HCT116 (cell line): ENCODE measurements at places on chromosomes 2 and 18.

GRCh38 chr2:201656740-201657139 lies 13.4 kb upstream of the TMEM237 start:
- no peak for DNase-seq

DNA sequence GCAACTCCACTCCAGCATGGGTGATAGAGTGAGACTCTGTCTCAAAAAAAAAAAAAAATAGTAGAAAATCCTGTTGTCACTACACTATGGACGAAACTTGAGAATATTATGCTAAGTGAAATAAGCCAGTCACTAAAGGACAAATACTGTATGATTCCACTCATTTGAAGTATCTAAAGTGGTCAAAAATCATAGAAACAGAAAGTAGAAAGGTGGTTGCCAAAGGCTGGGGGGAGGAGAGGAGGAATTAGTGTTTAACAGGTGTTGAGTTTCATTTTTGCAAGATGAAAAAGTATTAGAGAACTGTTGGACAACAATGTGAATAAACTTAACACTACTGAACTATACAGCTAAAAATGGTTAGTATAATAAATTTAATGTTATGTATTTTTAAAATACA lies 18.8 kb upstream of the RMP24 start:
- DNase-seq: no peak

- DNase-seq: no peak
Measured at GRCh38 chr2:198788676-198789075, 669.1 kb downstream of the SATB2 start.

DNA sequence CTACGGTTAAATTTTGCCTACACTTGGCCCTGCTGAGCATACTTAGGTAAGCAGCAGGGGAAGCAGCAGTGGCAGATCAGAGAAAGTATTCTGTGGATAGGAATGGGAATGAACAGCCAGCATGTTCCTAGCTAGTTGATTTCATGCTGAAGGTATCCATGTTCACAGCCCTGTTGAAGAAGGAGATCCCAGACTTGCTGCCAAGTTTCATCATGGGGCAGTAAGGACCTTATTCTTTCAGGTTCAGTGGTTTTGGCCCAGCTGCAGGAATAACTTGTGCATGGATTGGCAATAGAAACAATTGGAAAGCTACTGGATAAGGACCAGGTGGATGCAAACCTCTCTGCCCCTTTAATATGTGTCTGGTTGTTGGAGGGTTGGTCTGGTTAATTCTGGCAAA lies 98.2 kb upstream of the TMEM178A start:
- no peak for DNase-seq

DNA sequence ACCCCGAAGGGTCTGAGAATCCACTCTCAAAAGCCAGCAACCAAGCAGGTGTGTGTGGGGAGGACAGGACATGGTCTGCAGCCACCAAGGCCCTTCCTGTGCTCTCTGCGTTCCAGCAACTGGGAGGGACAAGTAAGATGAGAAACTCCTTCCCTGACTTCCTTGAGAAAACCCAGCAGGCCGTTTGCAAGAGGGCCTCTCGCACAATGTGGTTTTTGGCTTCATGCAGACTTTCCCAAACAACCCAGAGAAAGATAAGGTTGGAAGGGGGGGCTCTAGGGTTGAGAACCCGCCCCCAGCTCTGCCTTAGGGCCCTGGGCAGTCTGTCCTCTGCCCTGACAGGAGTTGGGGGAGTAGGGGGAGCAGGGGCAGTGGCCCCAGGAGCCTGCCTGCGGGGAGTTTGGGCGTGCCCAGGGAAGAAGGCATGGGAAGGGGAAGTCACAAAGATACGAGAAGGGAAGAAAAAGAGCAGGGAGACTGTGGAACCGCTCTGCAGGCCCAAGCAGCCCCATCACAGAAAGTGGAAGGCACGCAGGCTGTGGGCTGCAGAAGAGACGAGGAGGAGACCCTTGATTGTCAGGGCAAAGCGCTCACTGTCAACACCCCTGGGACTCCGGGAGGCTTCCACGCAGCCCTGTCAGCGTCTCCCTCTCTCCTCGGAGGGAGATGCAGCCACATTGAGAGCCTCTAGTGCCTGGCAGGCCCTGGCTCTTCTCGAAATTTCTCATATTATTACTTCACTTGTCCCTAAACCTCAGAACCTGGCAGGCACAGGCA lies 99.8 kb downstream of the SMAD7 start:
- DNase-seq: no peak

DNA sequence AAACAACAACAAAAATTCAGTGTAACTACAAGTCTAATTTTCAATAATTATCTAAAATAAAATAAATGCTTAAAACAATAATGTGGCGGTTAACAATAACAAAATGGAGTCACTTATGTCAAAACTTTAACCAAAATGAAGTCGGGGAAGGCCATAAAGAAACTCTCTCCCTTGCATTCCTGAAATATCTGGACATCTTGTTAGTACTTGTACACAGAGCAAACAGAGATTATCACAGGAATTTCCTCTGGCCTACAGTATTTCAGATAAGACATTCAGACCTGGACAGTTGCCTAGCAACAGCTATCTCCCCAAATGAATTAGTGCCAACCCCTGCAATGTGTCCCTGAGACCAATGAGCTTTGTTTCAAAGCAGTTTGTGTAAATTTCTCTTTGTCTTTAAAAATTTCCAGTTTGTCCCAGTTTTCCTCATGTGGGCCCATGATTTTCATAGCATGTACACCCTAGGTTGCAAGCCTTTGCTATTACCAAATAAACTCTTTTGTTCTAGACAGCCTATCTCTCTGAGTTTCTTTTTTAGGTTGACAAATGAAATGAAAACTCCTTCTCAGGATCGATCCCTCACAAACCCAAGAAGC lies 68.6 kb downstream of the EXOC6B start:
- no peak for DNase-seq

- DNase-seq: no peak
Measured at GRCh38 chr2:30971231-30972025, 164.2 kb upstream of the CAPN13 start.

DNA sequence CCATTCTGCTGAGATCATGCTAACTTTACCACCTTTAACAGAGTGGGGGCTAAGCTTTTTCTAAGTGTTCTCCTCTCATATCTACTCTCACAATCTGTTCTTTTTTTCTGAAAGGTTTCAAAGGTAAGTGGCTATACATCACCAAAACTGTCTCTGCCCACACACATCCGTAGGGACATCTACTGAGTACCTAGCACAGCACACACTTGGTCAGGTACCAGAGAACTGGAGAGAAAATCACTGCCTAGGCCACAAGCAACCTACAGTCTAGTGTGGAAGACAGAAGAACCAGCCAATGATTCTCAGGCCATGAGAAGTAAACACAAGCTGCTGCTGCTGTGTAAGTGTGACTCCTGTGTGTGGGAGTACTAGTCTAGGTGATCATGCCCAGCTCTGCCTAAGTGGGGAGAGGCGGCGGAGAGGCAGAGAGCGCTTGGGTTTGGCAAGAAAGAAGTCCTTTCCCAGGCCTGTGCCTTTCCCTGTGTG lies 176.1 kb upstream of the ZFP36L2 start:
- DNase-seq: no peak

- peak; percentile 13 for DNase-seq
Measured at GRCh38 chr2:174939046-174939445, 66.1 kb downstream of the CHN1 start.

- DNase-seq: no peak
Measured at GRCh38 chr2:159584796-159585195, 31.6 kb downstream of the BAZ2B start.
